ENCODE measurements at places on chromosomes 13 and 19.

- DNase-seq = no peak
Observed at GRCh38 chr19:50906217-50906616, 5.0 kb downstream of the KLK4 start.

GRCh38 chr19:50669302-50670101 lies 20.3 kb downstream of the C19orf81 start:
- DNase-seq = no peak

DNA sequence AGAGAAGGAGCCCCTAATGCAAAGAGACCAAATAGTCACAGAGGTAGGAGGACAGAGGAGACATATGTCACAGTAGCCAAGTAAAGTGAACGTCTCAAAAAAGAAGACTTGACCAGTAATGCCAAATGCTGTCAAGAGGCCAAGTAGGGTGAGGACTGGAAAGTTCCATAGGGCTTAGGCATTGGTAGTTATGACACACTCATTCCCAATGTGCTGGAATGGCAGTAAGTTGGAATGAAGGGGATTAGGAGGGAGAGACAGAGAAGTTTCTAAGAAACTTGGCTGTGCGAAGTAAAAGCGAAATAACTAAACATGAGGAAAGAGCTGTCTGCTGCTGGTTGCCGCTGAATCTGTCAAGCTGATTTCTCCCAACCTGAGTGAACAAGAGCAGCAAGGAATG lies 14.9 kb upstream of the FRY start:
- no peak for DNase-seq

GRCh38 chr13:98994896-98995295 lies 17.0 kb upstream of the DOCK9 start:
- DNase-seq = no peak

GRCh38 chr13:33472446-33472845 lies 186.9 kb upstream of the STARD13 start:
- no peak for DNase-seq

GRCh38 chr13:37934339-37935191 lies 65.0 kb upstream of the TRPC4 start:
- no peak for DNase-seq

- no peak for DNase-seq
Observed at GRCh38 chr13:67063036-67063435, 167.1 kb downstream of the PCDH9 start.

DNA sequence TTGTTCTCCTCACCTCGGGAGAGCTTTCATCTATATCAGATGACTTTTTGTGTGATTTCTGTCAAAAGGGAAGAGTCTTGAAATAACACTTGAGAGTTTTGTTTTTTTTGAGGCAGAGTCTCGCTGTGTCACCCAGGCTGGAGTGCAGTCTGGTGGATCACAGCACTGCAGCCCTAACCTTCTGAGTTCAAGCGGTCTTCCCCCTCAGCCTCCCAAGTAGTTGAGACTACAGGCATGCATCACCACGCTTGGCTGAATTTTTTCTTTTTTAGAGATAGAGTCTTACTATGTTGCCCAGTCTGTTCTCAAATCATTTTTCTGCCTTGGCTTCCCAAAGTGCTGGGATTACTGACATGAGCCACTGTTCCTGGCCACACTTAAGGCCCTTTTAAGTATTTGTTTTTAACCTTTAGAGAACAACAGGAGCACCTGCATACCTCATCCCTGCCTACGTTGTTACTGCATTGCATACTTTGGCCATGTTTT lies 11.4 kb downstream of the NDFIP2 start:
- no peak for DNase-seq

GRCh38 chr19:45419396-45419795 lies 4.3 kb downstream of the ERCC1 start:
- DNase-seq = no peak

GRCh38 chr19:17220207-17220758 lies 5.1 kb downstream of the USE1 start:
- DNase-seq = no peak
